ENCODE measurements at places on chromosomes 5 and 9.

GRCh38 chr5:139275956-139276355 lies 17.6 kb upstream of the MATR3 start:
- peak; percentile 67 for DNase-seq

- no peak for DNase-seq
Measured at GRCh38 chr5:160348080-160348479, 22.3 kb downstream of the C1QTNF2 start.

DNA sequence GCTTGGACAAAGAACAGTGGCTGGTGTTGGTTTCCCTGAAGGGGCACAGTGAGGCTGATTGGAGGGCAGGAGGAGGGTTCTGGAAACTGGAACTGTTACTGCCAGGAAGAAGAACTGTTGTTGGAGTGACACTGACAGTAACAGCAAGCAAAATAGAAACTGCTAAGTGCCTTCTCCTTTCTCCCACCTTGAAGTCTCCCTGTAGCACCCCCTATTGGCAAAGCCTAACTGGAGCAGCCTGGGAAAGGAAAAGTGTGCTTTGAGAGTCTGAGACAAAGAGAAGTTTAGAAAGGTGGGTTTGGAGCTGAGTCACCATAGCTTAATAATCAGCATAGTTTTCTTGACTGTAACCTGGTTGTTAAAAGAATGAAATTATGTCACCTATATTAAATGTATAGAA lies 2.5 kb upstream of the TMEM174 start:
- no peak for DNase-seq

GRCh38 chr9:8241201-8241600 lies 441.6 kb upstream of the DMAC1 start:
- DNase-seq, result no peak

GRCh38 chr5:98106116-98107031 lies 667.1 kb upstream of the RGMB start:
- no peak for DNase-seq

- no peak for DNase-seq
Measured at GRCh38 chr9:119252671-119253299, 116.5 kb downstream of the BRINP1 start.

- DNase-seq, result no peak
Measured at GRCh38 chr5:93735378-93735777, 6.0 kb downstream of the POU5F2 start.

DNA sequence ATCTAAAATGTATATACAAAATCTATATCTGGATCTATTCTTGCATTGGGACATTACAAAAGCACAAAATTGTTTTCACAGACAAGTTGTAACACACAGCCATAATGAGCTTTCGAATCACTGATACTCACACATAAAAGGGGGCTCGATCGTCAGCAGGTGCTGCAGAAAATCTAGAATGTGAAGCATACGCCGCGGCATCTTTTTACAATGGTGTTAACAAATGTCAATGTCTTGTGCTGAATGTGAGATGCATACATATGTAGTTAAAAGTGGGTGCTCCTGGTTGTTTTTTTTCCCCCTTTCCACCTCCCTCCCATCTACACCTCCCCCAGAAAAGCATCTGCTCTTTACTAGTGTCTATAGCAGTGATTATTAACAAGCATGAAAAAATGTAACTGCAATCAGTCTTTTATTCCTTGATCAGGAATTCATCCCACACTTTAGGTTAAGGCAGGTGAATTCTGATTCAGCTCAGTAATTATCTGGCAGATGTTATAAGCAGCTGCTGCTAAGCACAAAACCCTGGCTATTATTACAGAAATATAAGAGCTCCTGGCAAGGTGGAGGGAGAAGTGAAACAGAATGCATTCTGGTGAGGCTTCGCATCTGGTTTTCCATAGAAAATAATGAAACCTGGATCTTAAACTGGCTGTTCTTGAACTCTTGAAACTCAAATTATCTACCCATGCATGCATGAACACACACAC lies 114.1 kb downstream of the MPDZ start:
- no peak for DNase-seq

GRCh38 chr9:134593286-134594077 lies 48.1 kb upstream of the COL5A1 start:
- no peak for DNase-seq

- DNase-seq, result peak; percentile 53
Measured at GRCh38 chr9:88173378-88173999, 35.2 kb upstream of the SPATA31C2 start.

DNA sequence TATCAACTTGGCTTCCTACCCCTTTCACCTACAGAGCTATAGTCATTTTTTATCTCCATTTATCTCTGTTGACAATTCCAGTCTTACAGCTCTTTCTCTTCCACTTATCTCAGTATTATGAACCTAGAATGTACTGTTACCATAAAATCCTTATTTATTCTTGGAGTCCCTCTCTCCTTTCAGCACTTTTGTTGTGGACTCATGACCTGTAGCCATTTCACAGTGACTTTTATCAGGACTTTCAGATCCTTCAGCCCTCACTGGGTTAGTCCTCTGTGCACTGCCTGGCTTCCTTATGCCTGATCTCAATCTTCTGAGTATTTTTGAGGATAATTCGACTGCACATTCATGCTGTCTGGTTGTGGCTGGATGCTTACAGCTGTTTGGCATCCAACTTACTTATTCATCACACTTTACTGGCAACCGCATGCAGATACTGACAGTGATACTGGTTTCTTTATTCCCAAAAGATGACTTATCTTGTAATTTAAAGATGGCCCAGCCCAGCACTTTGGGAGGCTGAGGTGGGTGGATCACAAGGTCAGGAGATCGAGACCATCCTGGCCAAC lies 293.3 kb downstream of the MAN2A1 start:
- no peak for DNase-seq

DNA sequence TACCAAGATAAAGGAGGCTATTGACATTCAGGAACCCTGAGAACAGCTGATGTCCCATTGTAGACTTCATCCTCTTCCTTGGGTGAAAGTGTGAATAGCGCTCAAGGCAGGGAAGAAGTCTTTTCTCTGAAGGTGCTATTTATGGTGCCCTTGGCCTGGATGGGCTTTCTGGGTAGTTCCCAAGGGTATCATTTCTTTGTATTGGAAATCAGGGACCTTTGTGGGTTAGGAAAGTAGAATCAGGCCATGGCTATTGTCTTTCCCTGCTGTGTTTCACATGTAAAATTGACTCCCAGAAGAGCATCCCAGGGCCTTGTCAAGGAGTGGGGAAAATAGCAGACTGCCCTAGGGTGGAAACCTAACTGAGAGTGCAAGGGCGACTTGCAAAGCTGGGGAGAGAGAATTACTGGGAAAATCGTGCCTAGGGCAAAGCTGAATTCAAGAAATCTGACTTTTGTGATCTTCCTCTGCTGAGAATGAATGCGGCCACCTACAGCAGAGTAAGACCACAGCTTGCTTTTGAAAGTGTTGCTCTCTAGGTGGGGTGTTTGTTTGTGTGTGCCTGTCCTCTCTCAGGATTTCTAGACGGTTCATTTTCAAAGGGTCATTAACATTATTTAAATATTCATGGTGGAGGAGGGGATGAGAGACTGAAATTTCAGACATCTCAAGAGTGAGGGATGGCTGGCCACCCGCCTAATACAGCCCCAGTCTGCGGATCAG lies 160.6 kb downstream of the C9orf152 start:
- DNase-seq, result no peak

All from activated CD8-positive, alpha-beta memory T cell treated with anti-CD3 and anti-CD28 coated beads, Interleukin-2, amount 50 U/mL, for 48 hours (primary cell).